Upper lobe of right lung (tissue), 1 donor: ENCODE measurements at places on chromosomes 16 and 17.

GRCh38 chr16:30992931-30993816, 8.2 kb downstream of the HSD3B7 start:
- no peak for DNase-seq

- peak; percentile 77 for DNase-seq
Observed at GRCh38 chr17:57107498-57108101, 22.6 kb downstream of the AKAP1 start.

GRCh38 chr16:56013962-56014552, 138.9 kb upstream of the CES5A start:
- DNase-seq = peak; percentile 79

DNA sequence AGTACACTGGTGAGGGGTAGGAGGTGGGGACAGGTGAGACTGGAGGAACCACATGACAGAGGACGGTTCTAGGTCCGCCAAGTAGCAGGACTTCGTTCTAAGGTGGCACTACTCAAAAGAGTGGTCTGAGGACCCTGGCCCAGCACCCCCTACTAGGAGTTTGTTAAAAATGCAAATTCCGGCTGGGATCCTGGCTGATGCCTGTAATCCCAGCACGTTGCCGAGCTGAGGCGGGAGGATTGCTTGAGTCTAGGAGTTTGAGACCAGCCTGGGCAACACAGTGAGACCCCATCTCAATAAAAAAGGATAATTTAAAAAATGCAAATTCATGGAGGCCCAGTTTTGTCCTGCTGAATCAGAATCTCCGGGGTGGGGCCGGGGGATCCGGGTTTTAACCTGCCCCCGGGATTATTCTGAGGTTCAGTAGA, 59.1 kb downstream of the WSB1 start:
- no peak for DNase-seq

- DNase-seq = no peak
Observed at GRCh38 chr16:11377154-11377553, 31.9 kb downstream of the RMI2 start.

GRCh38 chr16:8108991-8109509, 481.3 kb downstream of the TMEM114 start:
- DNase-seq = no peak

DNA sequence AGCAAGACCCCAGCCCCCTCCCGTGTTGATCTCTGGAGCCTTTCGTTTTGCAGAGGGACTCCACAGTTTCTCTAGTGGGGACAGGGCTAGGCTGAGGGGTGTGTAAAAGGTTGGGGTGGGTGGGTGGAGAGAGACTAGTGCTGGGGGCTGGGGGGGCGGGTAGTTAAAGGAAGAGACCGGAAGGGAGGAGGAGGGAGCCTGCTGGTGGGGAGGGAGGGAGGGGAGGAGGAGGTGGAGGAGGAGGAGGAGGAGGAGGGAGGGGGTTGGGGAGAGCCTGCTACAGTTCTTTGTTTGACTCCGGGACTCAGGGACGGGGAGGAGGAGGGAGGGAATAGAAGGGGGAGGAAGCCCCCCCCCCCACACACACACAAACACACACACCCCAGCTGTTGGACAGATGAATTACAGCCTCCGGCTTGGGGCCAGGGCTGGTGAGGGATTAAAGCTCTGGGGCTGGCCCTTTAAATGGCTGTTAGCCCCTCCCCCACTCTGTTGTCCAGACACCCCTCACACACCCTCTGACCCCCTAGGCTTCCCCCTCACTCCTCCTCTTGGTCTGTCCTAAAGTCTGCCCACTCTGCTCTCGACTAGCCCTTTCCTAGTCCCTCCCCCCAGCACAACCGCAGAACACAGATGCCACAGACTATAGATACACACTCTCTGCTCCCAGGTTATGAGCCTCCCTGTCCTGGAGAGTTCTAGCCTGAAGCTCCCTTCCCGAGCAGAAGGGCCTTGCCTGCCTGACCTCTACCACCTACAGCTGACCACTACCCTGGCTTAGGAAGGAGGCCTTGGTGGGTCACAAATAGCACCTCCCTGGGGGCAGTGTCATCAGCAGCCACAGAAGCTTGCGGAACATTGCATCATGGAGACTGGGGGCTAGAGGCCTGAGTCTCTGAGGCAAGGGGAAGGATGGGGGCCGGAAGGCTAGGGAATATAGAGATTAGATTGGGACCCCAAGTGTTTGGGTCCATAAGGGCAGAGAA, 4.4 kb downstream of the KDM6B start:
- no peak for DNase-seq

DNA sequence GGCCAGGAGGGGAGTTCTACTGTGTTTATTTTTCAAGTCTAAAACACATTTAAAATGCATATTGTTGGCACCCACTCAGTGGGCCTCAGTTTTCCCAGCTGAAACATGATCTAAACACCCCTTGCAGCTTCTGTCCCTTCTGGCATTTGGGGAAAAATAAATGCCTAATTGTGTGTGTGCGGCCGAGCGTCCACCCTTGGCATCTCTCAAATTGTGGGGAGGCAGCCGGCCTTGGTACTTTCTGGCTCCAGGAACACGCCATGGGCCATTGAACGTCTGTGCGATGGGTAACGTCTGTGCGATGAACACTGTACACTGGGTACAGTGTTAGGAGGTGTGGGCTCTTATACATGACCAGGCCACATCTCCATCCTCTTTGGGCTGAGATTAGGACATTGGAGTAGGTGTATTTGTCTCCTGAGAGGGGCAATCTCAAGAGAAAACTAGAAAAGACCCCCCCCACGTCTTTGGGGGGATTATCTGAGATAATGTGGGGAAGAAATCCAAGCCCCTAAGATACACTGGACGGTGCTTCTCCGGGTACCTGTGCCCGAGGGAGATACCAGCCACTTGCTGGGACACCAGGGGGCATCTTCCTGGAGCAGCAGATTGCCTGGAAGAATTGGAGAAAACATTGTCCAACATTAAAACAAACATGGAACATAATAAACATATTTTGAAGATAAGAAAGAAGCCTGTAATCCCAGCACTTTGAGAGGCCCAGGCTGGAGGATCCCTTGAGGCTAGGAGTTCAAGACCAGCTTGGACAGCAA, 54.9 kb downstream of the RAB11FIP4 start:
- DNase-seq = no peak

DNA sequence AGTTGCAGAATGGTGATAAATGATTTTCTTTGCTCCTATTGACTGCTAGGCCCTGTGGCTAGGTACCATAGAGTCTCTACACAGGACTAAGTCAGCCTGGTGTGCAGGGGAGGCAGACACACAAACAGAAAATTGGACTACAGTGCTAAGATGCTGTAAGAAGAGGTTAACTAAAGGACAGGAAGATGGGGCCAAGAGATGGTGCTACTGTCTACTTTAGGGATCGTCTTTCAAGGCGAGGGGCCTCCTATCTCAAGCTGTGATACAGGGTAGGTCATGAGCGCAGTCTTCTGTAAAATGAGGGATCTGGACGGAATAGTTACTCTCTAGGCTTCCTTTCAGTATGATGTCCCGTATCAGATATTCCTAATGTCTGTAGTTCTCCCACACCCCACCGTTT, 817 bp downstream of the NME1 start:
- no peak for DNase-seq

GRCh38 chr16:18792836-18793433, 2.8 kb upstream of the RPS15A start:
- no peak for DNase-seq
